Smooth muscle cell of trachea (primary cell): ENCODE measurements at places on chromosomes 2 and 18. TPM values are rescaled to one million over a fixed set of nuclear protein-coding genes. Genes with fewer than 3 reads are reported as not detected.

Gene PRSS56
- total RNA-seq = not detected in 2 replicates

Gene NYAP2
- total RNA-seq = not detected in 2 replicates

Gene AQP12B
- 0.17 TPM in 1 of 2 replicates, not detected in the other for total RNA-seq

Gene SCLY
- 11.6 and 11.9 TPM in 2 replicates for total RNA-seq

Gene LONRF2
- under 0.01 TPM in 2 replicates for total RNA-seq

Gene PHOSPHO2
- total RNA-seq = 1.8 and 4.1 TPM in 2 replicates

Gene POTEJ
- not detected in 2 replicates for total RNA-seq

Gene SCYGR4
- total RNA-seq = not detected in 2 replicates

Gene GDF7
- total RNA-seq = 0.15 TPM in 1 of 2 replicates, not detected in the other

Gene ASB3
- total RNA-seq = 21.3 and 35.1 TPM in 2 replicates

Gene HOXD12
- total RNA-seq = not detected in 2 replicates

Gene TEKT4
- not detected in 2 replicates for total RNA-seq

Gene LYG1
- 0.17 and 0.73 TPM in 2 replicates for total RNA-seq

Gene IL18RAP
- not detected in 2 replicates for total RNA-seq

Gene SIX2
- total RNA-seq = 0.17 TPM in 1 of 2 replicates, not detected in the other

Gene RNF149
- 51.3 and 52.9 TPM in 2 replicates for total RNA-seq

Gene ANKRD62
- total RNA-seq = not detected in 2 replicates

Gene DAW1
- total RNA-seq = 0.17 and 0.29 TPM in 2 replicates

Gene STAT4
- 0.99 and 1.2 TPM in 2 replicates for total RNA-seq

Gene ONECUT2
- under 0.01 TPM in 2 replicates for total RNA-seq

Gene CYP27C1
- under 0.01 TPM in 1 of 2 replicates, not detected in the other for total RNA-seq

Gene SPATA3
- not detected in 2 replicates for total RNA-seq

Gene SP100
- total RNA-seq = 106 and 119 TPM in 2 replicates

Gene RTKN
- total RNA-seq = 22.3 and 24.0 TPM in 2 replicates

Gene SPP2
- total RNA-seq = not detected in 2 replicates

Gene FOSL2
- total RNA-seq = 45.2 and 96.1 TPM in 2 replicates

Gene TNFRSF11A
- total RNA-seq = 0.66 and 0.73 TPM in 2 replicates

Gene DNER
- total RNA-seq = 0.44 and 0.83 TPM in 2 replicates

Gene GRB14
- total RNA-seq = 0.29 and 0.83 TPM in 2 replicates

Gene ALLC
- not detected in 2 replicates for total RNA-seq

Gene TFCP2L1
- total RNA-seq = under 0.01 TPM in 1 of 2 replicates, not detected in the other

Gene ARHGAP25
- total RNA-seq = 0.66 and 1.7 TPM in 2 replicates
